ENCODE measurements at places on chromosomes 1 and 21.

GRCh38 chr1:218743861-218744505 is 398.8 kb downstream of the TGFB2 start:
- no peak for DNase-seq

- DNase-seq: no peak
Observed at GRCh38 chr1:155900161-155900560, 11.0 kb downstream of the RIT1 start.

DNA sequence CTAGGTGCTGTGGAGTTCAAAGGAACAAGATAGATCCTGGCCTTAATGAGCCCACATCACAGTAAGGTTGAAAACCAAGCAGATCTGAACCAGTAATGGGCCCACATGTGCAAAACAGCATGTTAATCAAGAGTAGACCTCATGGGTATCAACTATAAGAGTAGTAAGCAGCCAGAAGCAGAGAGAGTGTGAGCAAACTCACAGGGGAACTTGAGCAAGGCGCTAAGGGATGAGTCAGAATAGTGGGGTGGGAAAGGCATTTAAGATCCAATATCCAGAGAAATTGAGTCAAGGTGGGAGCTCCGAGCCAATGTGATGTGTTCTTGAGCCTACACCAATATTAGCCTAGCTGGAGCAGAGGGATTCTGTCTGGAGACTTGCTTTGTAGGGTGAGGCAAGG is 52.4 kb upstream of the GJA5 start:
- no peak for DNase-seq

GRCh38 chr1:8823295-8823664 is 5.8 kb upstream of the RERE start:
- no peak for DNase-seq

DNA sequence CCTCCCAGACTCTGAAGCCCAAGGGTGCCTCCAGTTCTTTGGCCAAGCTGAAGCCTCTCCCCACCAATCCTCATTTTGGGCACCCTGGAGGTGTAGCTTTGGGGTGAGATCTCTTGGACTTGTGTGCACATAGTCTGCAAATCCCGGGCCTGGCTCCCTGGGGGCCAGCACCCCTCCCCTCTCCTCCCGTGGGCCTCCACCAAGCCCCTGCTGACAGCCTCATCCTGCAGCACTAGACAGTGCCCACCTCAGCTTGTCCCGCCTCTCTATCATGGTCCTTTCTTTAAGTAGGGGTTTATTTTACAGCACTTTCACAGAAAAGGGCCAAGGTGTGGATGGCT is 3.2 kb downstream of the GJC2 start:
- DNase-seq: no peak

- DNase-seq: no peak
Observed at GRCh38 chr21:35932232-35932911, 128.0 kb downstream of the SETD4 start.

DNA sequence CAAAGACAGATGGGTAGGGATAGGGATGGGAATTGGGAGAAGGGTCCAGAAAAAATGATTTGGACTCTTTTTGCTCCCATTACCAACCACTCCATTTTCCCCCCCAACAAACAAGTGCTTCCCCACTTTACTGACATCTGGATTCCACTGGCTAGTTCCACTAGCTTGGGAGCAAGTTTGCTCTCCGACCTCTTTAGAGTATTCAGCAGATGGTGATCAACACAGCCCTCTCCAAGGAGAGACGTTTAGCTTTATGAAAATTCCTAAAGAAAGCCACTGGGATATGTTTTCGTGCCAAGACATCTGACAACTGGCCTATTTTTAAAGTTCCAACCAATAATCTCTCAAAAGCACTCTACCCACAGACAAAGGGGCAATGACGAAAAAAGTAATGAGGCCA is 50.3 kb downstream of the ITPKB start:
- DNase-seq: no peak

- DNase-seq: no peak
Observed at GRCh38 chr1:198604975-198605374, 33.9 kb upstream of the PTPRC start.

DNA sequence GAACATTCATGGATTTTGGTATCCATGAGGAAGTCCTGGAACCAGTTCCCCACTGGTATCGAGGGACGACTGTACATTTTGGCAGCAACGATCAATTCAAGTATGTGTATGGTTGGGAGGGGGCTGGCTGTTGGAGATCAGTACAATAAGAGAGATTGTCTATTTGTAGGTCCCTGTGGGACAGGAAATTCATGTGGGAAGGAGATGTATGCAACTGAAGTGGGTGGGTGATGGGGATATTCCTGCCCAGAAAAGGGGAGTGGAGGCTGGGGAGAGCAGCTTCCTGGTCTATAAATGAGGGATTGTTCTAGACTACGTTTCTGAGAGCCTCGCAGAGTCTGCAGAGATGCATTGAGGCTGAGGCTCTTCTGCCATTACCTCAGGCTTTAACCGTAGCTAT is 140.2 kb upstream of the MAGI3 start:
- DNase-seq: no peak

GRCh38 chr1:234490793-234491479 is 12.0 kb upstream of the TARBP1 start:
- DNase-seq: no peak

DNA sequence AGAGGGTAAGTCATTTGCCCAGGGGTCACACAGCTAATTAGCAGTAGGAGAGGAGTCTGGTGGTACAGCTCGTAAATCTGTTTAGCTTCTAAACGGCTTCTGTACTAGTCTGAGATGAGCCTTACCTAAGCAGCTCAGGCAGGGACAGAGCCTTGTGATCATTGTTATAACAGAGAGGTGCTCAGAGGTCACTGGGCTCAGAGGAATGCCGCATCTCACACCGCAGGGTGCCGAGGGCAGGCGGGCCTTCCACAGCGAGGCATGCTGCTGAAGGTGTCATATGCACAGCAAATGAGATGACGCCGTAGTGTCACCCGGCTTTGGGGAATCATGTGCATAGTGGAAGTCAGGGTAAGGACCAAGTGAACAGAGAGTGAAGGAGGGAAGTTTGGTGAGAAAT is 305.2 kb upstream of the FMN2 start:
- no peak for DNase-seq

DNA sequence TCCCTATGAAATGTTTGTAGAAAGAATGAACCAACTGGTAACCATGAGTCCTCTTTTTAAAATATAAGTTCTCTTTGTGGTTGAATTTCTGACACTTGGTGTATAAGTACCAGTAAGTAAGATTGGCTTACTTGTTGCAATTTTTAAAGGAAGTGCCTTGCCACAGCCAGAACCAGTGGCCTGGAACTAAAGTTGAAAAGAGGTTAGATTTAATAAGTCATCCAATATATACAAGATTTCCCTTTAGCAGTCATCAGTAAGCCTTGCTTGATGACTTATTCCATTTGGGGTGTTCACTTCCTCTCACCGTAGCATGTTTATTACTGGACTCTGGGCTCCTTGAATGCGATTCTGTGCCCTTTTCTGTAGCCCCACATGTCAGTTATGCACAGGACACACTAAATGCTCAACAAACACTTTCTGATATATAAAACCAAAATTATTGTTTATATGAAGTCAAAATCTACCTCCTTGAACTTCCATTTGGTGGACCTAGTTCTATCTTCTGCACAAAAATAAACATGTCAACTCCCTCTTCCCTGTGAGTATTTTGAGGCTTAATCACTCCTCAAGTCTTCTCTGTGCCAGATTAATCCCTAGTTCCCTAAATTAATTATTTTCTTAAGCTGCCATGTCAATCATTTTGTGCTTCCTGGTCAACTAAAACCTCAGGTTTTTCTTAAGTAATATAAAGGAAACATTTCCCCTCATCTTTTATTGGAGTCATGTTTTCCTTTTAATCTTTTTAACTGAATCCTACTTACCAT is 218.1 kb downstream of the ST6GALNAC3 start:
- DNase-seq: no peak

- DNase-seq: no peak
Observed at GRCh38 chr1:55478742-55479141, 263.6 kb upstream of the USP24 start.

DNA sequence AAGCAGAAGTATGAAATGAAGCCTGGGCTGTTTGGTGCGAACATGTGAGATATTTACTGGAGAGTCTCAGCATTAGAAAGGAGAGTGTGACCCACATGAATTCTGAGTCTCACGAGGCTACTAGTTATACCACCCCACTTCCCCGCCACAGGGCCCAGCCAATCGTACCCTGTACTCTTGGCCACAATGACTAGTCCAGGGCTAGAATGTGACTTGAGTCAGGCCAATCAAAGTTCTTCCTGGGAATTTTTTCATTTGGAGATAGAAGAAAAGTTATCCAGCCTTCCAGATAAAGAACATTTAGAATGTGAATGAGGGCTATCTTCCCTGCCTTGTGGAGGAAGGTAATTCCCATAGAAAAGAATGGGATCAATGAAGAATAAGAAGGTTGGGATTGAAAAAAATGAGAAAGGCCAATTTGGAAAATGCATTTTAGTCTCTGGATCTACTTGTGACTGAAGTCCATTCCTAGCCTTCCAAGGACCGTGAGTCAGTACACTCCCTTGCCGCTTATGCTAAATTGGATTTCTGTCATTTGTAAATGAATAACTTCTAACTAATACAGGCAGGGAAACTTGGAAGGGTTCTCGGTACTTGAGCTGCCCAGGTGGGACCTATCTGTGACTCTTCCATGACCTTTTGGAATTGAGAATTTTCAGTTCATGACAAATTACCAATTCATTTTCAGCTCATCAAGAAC is 12.3 kb upstream of the RIMKLA start:
- DNase-seq: no peak

- DNase-seq: no peak
Observed at GRCh38 chr1:90936731-90937130, 85.1 kb downstream of the ZNF644 start.

DNA sequence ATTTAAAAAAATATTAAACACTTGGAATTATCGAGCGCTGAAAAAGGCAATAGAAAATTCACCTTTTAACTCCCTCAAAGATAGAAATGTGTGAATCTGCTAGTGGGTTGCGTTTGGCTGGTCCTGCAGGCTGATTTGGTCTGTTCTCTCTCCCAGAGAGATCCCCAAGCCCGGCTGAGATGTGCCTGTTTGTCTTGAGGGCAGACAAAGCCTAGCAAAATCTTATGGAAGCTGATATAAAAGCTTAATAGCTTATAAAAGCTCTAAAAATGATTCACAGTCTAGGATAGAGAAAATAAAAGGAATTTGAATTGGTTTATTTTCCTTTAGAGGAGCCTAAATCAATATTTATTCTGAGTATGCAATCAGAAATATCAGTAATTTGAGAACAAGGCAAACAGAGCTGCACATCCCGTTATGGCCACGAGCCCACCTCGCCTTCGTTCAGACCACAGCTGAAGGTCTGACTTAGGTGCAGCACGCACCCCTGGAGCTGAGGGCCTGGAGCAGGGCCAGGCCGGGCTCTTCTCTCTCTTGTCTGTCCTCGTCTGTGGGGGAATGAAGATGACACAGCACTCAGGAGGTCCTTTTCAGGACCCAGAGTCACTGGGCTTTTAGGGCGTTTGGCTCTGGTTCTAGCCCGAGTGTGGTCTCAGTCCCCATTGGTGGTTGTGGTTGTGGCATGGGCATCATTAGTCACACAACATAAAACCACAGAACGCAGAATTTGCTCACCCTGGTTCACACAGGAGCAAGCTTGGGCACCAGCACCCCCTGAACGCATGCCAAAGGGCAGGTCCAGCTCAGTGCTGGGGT is 18.6 kb downstream of the PDE9A start:
- no peak for DNase-seq
